ENCODE measurements at places on chromosomes 7 and 10.

DNA sequence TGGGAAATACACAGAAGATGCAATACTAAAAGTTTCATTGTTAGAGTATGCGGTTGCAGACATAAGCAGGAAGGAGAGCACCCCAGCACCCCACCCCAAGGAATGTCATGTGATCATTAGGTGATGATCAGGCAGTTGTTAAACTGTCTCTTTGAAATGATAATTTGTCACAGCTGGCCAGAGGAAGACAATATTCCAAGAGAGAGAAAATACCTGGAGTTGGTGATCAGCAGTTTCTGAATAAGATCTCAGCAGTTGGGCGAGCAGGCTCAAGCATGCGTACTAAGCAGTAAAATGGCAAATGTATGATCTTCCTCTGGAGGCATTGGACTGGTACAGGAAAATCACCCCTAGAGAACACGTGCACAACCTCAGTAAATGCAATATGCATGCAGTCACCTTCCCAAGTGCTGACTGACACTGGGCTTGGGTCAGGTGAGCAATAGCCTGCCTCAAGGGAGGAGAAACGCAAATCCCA, 250.1 kb upstream of the MBL2 start:
- DNase-seq = no peak

GRCh38 chr7:81333004-81333403, 414.2 kb upstream of the SEMA3C start:
- no peak for DNase-seq

DNA sequence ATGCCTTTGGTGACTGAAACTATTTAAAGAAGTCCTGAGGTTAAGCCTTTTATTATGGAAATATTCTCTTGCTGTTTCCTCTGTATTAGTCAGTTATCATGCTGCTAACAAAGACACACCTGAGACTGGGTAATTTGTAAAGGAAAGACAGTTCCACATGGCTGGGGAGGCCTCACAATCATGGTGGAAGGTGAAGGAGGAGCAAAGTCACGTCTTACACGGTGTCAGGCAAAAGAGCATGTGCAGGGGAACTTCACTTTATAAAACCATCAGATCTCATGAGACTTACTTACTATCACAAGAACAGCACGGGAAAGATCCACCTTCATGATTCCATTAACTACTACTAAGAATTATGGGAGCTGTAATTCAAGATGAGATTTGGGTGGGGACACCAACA, 121.2 kb upstream of the GPR26 start:
- DNase-seq = no peak

DNA sequence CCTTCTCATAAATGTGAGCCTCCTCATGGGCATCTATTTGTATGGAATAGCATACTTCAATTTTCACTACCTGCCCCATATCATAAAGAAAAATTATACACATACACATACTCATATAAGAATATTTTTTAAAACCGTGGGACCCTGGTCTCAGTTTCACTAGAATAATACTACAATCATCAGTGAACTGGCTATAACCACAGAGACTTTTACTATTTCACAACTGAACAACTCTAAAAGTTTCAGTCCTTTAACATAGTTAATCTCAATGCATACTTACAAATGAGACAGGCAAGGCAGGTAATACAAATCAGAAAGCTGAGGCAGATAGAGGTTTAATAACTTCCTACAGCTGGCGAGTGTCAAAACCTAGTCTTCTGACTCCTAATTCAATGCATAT, 83.1 kb downstream of the LRRN3 start:
- DNase-seq = no peak

DNA sequence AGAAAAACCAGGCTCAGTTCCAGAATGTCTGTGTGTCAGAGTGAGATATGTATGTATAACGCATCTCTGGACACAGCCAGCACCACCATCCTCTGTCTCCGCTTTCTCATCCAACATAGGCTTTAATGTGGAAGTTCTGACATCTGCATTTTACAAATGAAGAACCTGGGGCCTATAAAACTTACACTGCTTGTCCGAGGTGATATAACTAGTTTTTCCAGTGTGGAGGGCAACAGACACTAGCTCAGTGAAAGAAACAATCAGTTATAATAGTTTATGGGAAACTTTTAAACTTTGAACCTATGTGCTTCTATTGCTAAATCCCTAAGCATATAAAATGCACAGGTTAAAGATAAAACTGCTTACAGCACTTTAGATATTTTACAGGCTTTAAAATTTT, 208.7 kb downstream of the CRPPA start:
- DNase-seq = no peak

DNA sequence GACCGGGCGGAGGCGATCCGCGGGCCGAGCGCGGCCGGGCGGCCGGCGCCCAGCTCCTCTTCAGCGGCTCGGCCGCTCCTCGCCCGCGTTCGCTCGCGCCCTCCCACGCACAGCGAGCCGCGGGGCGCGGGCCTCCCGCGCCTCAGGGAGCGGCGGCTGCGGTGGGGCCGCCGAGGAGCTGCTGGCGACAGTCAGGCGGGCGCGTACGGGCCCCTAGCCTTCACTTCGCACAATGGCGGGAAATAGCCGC, at the start of gene MCMBP:
TSS of gene MCMBP (minus strand) at position 234 of the 250 bp plus-strand sequence. CDS start 259 bp downstream, outside the sequence.
- DNase-seq = no peak

DNA sequence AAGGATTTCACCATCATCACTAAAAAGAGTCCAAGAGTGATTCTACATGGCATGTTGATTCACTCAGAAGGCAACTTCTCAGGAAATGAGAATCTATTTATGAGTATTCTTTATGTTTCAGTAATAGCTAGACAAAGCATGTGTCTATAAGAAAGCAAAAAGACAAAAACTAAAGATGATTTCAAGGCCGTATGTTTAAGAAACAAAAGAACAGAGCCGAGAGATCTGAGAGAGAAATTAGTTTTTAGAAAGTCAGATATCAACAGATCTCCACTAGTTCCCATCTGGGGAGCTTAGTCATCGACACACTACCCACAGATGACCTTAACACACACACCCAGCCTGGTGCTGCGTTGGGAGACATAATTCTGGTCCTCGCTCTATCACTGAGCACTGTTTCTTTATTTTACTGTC, 21.0 kb downstream of the PIP4K2A start:
- no peak for DNase-seq

DNA sequence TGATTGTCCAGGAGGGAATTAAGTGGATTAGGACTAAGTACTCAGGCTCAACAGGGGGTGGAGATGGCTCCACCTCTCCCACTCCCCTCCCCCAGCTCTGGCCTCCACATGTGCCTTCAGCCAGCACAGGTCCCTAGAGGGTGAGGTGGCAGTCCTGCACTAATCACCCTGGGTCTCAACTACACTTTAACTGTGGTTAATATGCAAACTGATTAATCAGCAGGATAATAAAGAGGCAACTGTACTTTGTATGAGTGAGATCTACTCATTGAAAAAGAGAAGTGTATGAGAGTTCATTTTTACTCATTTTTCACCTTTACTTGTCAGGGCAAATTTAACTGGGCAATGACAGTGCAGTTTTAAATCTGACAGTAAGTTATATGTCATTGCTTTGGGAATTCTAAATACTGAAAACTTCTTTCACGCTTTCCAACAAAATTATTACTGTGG, 223.8 kb upstream of the CCDC6 start:
- no peak for DNase-seq

DNA sequence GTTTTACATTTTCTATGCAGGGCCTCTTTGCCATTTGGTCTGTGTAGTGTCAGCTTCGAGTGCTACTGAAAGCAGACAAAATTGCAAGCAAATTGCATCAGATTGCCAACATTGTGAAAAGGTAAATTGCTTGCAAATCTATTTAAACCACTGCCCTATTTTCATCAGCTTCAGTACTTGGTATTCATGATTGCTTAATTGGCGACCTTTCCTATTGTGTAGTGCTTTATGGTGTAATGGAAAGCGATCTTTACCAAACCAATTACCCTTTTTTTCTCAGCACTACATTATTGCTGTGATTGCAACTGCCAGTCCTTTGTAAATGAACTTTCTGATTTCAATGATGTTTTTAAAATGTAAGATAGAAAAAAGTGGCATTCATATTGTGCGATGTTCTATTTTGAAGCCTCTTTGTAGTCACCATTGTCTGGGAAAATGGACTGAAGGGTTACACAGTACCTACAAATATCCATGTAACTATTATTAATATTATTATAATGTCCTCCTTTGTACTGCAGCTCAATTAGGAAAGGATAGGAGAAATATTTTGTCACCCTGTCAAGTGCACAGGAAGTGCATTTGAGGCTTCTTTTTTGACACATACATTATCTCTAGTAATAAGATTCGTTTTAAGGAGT, 177.7 kb upstream of the SP8 start:
- no peak for DNase-seq

GRCh38 chr7:81956520-81956919, 186.7 kb upstream of the HGF start:
- DNase-seq = peak; percentile 70

- no peak for DNase-seq
Observed at GRCh38 chr10:28503114-28503513, 29.8 kb upstream of the WAC start.

DNA sequence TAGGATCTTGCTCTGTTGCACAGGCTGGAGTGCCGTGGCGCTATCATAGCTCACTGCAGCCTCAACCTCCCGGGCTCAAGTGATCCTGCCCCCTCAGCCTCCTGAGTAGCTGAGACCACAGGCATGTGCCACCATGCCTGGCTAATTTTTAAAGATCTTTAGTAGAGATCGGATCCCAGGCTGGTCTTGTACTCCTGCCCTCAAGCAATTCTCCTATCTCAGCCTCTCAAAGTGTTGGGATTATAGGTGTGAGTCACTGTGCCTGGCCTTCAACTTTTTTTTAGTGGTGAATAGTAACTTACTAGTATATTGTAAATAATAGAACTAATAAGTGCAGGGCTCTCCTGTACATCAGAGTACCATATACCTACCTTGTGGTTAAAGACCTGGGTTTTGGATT, 52.1 kb upstream of the LMTK2 start:
- DNase-seq = no peak

- no peak for DNase-seq
Observed at GRCh38 chr7:17071866-17072265, 190.1 kb upstream of the AGR3 start.

- no peak for DNase-seq
Observed at GRCh38 chr7:42244828-42245227, 7.8 kb upstream of the GLI3 start.

- DNase-seq = no peak
Observed at GRCh38 chr10:130425169-130425568, 289.0 kb downstream of the GLRX3 start.

DNA sequence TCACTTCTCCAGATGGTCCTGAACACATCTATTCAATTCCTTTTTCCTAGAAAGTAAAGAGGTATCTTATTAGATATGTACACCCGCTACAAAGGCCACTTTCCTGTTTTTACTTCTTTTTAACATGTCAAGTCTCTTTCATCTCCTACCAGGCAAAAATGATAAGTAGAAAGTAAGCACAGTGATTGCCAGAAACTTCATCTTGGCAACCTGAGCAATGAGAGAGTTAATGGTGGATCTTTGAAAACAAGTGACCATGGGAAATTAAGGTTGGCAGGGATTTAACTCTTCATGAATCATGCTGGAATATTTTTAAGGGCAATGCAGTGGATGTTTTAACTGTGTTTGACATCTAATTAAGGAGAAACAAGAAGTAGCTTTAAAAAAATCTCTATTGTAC, 2.7 kb downstream of the SEMA3A start:
- DNase-seq = peak; percentile 39

DNA sequence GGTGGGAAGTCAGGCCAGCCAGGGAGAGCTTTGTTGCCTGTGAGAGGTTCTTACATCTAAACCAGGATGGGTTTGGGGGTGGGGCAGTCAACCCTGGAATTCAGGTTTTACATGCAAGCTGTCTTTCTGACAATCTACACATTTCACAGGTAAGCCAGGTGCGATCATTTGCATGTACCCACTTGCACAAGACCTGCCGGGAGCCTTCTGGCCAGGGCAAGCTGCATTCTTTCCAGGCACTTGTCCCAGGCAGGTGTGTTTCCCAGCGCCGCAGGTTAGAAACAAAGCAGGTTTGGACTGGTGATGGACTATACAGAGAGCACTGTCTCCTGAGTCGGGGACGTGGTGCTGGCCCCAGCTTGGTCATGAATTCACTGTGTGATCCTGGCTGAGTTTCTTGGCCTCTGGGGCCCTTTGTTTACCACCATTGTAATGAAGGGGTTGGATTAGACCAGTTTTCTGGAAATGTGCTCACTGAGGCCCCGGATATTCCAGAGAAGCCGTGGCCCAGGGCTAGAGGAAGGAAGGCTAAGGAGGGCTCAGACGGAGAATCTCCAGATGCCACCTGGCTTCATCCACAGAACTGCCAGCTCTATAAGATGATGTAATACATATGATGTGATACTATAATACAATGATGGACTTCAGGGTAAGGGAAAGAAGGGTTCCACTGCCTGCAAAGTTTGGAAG, 205.2 kb upstream of the SVIL start:
- DNase-seq = no peak

DNA sequence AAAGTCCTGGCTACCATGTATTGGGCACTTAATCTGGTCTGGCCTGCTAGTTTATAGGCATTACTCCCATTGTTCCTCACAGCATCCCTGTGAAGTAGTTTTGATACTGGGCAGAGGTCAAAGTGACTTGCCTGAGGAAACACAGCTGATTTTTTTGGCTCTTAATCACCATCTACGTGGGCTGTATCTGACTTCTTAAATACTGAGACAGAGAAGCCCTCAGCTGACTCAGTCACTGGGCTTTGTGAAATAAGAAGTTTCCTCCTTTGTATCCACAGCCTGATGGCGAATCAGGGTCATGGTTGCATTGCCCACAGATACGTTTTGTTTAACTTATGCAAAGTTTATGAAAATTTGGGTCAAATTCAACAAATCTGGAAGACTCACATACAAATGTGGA, 13.2 kb downstream of the TACR2 start:
- DNase-seq = no peak

DNA sequence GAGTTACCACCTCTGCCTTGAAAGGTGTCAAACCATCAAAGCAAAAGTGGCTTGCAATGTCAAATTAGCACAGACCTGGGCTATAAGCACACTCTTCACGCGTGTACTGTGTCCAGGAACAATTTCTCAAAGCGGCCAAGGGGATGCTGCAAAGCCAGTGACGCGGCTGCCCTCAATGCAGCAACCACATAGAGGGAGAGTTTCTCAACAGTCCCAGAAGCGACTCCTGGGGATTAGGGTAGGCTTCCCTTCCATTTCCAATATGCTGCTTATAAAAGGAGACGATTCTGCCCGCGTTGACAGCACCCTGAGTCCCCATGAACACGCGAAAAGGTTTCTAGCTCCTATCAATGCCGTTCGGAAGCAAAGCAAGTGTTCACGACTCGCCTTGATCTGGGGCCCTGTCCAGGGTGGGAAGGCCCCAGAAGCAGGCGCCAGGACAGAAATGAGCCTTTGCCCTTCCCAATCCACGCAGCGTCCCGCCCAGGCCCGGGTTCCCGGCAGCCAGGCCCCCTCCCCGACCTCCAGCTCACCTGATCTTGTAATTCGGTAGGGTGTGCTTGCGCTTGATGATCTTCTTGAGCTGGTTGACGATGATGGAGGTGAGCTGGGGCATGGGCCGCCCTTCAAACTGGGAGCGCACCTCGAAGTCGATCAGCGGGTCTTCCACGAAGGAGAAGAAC, 1.3 kb downstream of the PDZD8 start:
- DNase-seq = no peak

DNA sequence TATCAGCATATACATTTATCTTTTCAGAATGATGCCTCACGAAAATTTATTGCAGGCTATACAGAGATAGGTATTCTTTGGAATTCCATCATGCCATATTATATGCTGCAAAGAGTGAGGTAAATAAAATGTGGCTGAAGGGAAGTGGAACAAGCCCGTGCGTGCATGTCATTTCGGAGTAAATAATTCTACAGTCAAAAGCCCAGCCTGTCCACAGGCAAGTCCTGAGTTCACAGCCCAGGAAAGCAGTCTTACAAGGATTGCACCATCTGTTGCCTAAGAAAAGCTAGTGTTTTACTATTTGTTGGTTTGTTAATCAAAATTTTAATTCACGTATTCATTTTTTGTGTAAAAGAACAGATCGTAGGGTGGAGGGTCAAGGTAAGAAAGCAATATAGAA, 292.4 kb upstream of the AKR1E2 start:
- peak; percentile 71 for DNase-seq
